Liver (tissue), 10 donors: ENCODE measurements at places on chromosomes 7 and 10. TPM values are rescaled to one million over a fixed set of nuclear protein-coding genes. Genes with fewer than 3 reads are reported as not detected.

Gene C10orf62
- 3.0 TPM for total RNA-seq

Gene WNT8B
- not detected for total RNA-seq

GRCh38 chr10:22724773-22725172 lies 10.4 kb upstream of the PIP4K2A start:
- DNase-seq = no peak

Gene NPSR1
- total RNA-seq = not detected

GRCh38 chr7:22694597-22695207 lies 32.3 kb upstream of the IL6 start:
- no peak for DNase-seq

- no peak for DNase-seq
Measured at GRCh38 chr7:157493017-157493416, 156.2 kb downstream of the DNAJB6 start.

DNA sequence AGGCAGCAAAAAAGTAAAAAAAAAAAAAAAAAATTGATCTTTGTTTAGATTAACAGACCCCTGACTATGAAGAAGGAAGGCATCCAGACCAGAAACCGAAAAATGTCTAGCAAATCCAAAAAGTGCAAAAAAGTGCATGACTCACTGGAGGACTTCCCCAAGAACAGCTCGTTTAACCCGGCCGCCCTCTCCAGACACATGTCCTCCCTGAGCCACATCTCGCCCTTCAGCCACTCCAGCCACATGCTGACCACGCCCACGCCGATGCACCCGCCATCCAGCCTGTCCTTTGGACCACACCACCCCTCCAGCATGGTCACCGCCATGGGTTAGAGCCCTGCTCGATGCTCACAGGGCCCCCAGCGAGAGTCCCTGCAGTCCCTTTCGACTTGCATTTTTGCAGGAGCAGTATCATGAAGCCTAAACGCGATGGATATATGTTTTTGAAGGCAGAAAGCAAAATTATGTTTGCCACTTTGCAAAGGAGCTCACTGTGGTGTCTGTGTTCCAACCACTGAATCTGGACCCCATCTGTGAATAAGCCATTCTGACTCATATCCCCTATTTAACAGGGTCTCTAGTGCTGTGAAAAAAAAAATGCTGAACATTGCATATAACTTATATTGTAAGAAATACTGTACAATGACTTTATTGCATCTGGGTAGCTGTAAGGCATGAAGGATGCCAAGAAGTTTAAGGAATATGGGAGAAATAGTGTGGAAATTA lies 19.4 kb downstream of the GATA3 start:
- no peak for DNase-seq

- no peak for DNase-seq
Measured at GRCh38 chr7:158729646-158730382, 25.2 kb upstream of the NCAPG2 start.

Gene LRRC18
- total RNA-seq = not detected

DNA sequence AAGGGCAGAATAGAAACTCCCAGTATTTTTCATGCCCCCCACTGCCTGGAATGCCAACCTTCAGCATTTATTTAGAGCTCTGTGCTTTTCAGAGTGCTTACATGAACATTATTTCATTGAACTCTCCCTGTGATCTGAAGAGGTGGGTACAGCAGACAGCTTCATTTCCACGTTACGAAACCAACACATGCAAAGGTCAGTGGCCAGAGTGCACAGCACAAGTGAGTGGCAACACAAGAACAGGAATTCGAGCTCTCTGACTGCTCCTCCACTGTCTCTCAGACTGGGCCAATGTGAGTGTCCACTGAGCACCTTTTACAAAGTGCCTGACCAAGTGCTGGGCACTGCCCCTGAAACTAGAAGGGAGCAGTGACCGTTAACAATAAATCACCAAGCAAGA lies 162.9 kb downstream of the GLI3 start:
- no peak for DNase-seq

DNA sequence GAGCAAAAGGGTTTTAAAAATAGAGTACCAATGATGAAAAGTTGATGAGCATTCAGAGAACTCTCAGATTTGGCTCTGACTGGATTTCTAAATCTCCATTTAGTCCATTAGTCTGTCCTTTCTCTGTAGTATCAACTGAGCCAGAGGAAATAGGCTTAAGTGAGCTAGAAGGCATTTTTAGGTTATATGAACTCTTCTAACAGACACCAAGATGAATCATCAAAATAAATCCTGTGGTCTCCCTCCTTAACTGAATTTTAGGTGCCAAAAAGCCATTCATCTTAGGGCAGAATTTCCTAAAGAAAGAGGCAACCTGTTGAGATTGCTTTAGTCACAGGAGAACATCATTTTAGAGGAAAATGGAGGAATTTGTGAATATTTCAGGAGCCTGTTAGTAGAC lies 305.1 kb downstream of the AUTS2 start:
- DNase-seq = no peak

- DNase-seq = no peak
Measured at GRCh38 chr10:91556691-91557566, 75.9 kb downstream of the PPP1R3C start.

Gene ASAH2
- 1.0 TPM for total RNA-seq

DNA sequence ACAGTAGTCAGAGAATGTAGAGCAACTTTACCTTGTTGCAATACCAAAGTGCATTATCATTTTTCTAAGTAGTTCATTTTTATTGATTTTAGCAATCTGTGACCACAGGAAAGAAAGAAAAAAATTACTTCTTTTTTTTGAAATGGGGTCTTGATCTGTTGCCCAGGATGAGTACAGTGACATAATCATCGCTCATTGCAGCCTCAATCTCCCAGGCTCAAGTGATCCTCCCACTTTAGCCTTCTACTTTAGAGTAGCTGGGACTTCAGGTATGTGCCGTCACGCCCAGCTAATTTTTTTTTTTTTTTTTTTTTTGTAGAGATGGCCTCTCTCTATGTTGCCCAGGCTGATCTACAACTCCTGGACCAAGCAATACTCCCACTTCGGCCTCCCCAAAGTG lies 11.4 kb upstream of the OAT start:
- DNase-seq = no peak

DNA sequence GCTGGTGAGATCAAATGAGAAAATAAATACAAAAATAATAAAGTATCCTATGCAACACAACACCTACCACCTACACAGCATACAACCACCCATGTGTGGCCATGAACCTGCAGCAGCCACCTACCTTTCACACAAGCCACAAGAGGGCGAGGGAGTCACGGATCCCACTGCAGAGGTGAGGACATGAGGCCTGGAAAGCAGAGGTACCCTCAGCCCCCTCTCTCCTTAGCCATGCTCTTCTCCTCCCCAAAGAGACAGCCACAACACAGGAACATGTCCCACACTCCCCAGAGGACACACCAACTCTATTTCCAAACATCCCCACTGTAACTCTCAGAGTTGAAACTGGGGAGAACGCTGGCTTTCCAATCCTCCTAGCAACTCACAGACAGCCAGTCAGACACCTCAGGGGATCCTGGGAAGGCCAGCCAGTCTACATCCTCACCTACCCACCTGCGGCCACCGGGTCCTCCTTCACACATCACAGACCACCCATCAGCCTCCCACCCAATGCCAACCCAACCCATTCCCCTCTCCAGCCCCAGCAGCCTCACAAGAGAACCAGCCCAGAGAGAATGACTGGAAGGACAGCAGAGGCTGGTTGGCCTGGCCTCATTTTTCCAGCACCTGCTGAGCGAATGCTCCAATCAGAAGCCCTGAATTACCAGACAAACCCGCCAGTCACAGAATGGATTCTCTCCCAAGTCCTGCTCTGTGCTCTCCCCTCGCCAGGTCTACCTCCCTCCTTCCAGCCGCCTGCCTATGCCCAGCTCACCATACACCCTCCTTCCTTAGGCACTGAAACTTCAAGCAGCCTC lies 18.4 kb downstream of the DLG5 start:
- DNase-seq = no peak

DNA sequence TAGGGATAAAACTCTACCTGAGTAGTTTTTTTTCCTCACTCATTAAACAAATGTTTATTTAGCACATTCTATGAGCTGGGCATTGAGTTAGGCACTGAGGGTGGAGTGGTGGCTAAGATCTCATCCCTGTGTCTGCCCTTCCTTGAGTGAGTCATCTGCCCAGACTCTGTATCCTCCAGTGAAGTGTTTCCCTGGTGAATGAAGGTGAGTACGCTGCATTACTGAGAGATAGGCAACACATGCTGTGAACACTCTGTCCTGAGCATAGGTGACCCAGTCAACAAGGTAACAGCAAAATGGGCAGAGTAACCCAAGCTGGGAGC lies 5.8 kb downstream of the PITX3 start:
- DNase-seq = no peak

Gene KEL
- 0.42 TPM for total RNA-seq

DNA sequence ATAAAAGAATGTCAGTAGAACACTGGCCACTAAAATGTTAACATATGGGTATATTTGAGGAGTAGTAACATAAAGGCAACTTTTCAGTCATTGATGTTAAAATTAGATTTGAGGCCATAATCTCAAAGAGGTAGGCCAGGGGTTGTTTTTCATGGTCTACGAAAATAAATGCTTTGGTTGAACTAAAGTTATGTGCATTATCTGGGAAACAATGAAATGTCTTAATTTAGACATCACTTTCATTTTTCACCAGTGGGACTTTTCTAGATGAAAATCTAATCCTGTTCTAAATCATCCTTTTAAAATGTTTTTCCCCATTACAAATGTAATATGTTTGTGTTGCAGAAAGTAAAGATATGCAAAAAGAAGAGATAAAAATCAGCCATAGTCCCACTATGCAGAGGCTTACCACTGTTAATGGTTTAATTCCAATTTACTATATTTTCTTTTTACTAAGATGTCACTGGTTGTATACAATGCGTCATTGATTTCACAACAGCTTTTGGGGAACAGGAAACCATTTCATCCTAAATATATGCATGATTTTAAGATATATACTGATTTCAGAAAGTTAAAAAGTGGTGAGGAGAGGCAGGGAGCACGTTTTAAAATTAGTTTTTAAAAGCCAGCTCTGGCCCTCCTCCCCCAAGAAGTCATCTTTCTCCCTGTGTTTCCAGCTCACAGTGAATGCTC lies 64.3 kb downstream of the ARID5B start:
- DNase-seq = no peak

DNA sequence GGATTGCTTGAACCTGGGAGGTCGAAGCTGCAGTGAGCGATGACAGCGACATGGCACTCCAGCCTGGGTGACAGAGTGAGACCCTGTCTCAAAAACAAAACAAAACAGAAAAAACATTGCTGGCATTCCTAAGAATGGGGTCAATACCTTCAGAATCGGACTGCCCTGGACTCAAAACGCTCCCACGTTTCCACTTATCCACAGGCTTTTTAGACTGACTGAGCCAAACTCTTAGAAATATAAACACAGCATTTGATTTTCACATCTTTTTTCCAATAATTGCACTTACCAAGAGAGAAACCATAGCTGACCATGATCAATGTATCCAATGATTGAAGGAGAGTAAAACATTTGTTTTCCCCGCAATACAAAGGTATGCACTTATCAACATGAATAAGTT lies 59.5 kb upstream of the CUX1 start:
- DNase-seq = no peak

DNA sequence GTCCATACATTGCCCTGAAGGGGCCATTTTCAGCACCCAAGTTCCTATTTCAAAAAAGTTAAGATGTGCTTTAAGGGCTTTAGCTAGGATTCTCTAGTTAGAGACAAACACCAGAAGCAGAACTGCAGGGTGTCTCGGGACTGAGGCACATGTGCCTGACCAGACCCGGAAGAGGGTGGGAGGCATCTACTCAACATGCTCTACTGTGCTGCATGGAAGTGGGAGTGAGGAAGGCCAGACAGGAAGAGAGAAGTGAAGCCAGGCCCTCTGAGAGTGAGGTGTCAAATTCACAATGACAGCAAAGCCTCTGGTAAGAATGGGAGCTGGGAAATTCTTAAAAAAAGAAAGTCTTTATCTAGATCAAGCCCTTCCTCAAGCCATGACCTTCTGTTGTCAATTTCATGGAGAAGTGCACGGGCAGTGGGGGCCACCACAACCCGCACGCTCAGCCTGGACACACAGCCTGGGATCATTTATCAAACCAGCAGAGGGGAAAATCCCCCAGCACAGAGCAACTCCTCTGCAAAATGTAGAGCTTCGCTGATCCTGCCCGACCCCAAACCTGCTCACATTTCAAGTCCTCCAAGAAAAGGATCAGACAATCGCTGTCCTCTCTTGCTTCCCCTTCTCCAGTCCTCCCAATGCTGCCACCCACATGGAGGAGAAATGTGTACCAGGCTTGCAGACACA lies 38.7 kb downstream of the PLXNA4 start:
- no peak for DNase-seq

DNA sequence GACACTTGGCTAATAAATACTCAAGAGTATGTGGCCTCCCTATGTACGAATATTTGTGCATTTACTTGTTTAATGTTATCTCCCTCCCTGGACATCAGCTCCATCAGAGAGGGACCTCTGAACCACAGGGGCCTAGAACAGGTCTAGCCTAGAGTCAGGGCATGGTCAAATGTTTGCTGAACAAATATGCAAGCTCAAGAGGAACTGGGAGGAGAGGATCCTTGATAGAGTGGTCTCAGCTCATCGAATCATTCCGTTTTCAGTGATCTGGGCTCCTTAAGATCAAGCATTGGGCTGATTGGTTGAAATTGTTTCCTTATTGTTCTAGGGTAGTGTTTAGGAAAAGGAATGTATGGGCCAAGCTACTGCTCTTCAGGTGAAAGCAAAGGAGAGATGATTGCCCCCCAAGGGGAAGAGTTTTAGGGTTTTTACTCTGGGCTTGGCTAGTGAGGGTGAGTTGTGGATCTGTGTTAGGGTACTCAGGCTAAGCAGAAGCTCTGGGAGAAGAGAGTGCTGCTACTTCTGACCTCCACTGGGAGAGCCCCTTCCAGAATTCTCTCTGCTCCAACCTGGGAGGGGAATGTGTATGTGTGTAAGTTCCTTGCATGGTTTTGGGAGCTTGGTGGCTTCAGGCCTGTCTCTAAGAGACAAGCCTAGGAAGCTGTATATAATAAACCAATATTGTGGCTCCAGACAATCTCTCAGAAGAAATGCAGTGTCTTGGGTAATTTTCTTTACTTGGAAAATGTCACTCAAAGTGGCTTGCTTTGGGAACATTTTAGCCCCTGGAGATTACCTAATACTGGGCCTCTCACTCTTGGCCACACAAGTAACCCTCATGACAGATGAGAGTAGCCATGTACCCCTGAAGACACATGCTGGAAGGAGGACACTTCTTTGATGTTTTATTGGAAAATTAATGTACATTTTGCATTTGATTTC lies 110.0 kb downstream of the EMX2 start:
- no peak for DNase-seq

DNA sequence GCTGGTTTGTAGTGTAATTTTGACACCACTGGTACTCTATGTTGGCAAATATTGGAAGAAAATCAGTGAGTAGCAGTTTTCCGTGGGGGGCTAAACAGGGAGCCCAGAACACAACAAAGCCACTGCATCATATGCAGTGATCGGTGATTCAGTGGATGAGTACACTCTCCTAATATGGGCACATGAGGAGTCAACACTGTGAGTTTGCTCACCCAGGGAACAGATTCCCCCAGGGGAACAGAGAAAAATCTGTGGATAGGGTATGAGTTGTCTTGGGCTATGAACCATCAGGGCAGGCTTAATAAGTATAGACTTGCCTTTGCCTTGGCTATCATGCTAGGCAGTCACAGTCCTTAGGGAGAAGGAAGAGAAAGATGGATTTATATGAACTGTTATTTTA lies 227.7 kb upstream of the SEMA3E start:
- DNase-seq = no peak

GRCh38 chr7:28208506-28208905 lies 27.9 kb upstream of the JAZF1 start:
- DNase-seq = no peak
